ENCODE measurements at places on chromosomes 2 and 18.

DNA sequence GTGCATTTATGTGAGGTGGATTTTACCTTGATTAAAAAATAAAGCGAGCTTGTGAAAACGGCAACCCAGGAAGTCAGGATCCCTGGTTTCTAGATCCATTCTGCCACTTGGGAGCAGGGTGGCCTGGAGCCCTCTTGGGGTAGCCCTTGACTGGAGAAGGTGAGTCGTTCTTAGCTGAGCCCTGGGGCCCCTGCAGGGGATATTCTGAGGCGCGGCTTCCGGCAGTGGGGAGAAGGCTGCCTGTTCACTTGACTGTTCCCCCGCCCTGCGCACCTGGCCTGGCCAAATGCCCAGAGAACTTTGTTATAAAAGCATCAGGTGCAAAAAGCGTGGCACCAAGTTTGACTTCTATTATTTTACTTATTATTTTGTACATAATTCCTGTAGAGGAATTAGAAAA lies 221.9 kb downstream of the DYSF start:
- no peak for DNase-seq

DNA sequence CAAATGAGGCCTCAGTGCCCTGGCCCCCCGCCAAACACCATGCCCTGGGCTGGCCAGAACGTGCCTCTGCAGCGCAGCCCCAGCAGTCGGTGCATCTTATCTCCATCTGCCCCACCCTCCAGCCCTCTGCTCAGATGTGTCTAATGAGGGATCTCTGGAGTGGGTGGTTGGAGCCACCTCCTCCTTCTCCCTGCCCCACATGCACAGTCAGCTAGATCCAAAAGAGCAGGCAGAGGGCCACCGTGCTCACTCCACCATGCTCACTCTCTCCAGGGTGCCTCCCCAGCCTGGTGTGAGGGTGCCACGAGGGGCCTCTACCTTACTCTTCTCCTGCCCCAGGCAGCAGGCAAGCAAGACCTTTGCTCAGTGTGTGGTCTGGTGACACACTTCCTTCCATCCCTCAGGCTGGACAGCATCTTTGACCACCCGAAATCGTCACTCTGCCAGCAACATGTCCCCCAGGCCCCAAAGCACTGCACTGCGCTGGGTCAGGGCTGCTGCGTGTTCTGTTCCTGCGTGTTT lies 266.1 kb upstream of the HDAC4 start:
- DNase-seq, result peak; percentile 38

- DNase-seq, result no peak
These were observed 33.4 kb downstream of the UGP2 start for GRCh38 chr2:63875131-63875527.

GRCh38 chr18:44680273-44681075 lies at the start of gene SETBP1:
SETBP1 (plus strand) TSS chr18:44680888; CDS start chr18:44701347, 20,459 bp downstream.
- DNase-seq, result no peak

DNA sequence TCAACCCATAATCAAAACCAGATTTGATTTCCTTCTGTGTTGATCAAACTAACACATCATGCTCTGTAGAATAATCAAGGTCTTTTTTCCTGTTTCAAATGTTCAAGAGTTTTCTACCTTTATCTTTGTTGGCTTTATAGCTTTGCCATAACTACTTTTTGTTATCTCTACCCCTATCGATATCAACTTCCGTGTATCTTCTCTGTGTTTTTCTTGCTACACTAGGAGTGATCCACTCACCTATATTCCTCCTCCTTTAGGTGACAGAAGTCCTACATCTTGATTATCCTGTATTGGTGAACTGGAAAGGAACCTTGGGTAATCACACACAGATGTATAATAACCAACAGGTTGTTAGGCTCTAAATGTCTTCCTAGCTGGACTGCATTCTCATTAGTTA lies 85.5 kb downstream of the LTBP1 start:
- DNase-seq, result no peak
